ENCODE measurements at places on chromosomes 3 and 15.

GRCh38 chr3:197226179-197226578 is 72.2 kb downstream of the DLG1 start:
- no peak for DNase-seq

DNA sequence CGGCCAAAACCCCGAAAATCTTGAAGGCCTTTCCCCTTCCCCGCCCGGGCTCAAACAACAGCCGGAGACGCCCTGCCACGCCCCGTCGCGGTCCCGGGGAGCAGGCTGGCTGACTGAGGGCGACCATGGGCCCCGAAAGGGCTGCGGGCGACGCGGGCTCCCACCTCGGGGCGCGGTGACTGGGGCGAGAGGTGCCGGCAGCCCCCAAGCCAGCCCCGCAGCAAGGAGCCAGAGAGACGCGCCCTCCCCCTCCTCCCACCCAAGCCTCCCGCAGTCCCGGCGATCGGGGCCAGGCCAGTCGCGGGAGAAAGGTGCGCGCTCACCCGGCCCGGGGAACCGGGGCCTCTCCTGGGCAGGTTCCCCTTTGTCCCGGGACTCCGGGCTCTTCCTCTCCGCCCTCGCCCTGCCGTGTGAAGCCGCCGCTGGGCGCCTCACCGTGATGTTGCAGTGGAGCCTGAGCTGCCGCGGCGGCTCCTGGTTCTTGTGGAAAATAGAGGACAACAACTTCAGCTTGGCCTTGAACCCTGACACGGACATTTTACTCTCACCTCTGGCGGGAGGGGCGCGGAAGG is 30.6 kb upstream of the ZSCAN2 start:
- peak; percentile 66 for DNase-seq

DNA sequence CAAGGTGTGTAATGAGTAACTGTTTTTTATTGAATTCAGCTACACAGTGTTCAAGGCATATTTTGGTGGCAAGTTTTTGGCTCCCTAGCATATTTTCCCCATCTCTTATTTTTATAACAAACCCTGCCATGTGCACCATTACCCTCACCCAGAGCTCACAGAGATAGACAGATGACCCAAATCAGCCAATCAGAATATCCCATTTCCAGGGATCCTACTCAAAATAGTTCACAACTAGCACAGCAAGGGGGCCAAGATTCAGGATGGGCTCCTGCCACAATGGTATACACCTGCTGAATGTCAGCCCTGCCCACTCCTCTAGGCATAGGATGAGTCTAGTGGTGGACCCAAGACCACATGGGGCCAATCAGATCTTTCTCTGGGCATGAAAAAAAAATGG is 78.8 kb upstream of the SETMAR start:
- no peak for DNase-seq

DNA sequence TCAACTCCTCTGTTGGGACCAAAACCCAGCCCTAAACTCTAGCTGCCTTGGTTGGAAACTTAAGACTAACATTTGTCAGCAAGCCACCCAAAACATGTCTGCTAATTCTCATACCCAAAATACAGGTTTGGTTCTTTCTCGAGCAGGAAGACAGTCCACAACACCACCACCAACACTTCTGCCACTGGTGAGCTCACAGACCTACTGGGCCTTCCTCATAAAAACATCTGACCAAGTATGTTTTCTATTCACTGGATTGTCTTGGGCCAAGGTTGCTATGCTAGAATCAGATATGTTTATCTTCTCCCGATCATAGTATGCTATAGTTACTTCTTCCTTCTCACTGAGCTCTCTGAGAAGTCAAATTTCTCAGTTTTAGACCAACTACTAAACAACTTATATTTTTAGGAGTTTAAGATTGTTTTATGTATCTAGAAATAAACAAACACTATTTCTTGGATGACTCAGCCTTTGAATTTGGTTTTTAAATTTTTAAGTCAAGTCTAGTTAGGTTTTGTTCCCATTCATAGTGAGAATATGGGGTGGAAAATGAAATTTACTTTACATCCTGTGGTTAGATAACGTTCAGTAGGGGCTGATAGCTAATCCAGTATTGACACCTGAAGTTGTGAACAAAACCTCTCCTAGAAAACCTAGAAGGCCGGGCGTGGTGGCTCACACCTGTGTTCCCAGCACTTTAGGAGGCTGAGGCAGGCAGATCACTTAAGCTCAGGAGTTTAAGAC is 360.5 kb downstream of the RSL24D1 start:
- DNase-seq = no peak

DNA sequence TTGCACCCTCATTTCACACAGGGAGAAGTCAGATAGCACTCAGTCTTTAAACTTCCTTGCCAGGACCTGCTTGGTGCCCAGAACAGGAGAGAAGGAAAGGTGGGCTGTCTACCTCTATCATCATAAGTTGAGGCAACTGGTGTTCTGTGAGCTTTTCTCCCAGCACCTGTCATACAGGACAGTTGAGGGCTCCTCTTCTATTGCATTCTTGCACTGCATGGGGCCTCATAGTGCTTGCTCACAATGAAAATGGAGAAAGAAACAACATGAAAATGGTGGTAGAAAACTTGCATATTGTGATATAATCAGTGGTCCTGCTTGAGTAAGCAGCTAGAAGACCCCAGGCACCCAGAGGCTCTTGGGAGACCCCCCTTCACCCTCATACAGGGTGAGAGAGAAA is 311.7 kb upstream of the GOLIM4 start:
- DNase-seq = no peak

DNA sequence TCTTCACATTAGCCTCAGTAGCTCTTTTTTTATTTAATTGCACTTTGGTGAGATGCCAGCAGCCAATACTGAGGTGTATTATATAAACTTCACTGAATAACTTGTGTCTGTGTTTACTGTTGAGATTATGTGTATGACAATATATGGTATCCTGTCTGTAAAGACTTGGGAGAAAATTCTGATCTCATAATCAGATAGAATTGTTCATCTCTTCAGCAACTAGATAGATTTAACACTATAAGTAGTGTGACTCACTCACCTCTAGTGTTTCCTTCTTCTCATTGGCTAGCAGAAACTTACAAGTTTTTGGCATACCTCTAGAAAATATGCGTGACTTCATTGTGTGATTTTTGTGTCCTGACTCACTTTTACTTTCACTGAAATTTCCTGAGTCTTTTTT is 67.6 kb upstream of the TGFBR2 start:
- DNase-seq = no peak

DNA sequence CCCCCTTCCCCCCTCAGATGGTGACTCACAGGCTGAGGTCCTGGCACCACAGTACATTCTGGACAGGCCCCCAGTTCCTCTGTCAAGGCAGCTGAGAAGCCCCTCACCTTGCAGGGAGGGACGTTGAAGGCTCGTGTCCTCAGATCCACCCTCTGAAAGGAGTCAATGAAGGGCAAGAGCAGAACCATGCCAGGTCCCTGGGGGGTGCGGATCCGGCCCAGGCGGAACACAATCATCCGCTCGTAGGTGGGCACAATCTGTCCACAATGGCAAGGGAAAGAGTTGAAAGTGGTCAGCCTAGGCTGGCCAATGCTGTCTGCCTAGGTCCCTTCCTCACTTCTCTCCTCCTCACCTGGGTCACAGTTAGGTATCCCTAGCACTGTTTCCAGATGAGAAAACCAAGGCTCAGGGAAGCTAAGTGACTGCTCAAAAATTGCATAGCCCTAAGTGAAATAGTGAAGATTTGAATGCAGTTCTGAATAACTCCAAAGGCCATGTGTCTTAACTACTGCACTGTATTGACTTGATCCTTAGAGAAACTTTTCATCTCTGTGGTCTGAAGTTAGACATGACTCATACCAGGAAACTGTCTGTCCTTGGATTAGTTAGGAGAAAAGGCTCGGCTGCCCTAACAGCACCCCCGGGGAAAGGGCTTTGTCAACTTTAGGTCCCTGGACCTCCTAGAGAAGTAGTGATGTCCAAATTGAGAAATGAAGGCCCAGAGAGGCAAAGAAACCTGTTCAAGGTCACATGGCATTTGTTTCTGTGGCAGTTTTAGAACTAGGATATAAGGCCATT is 2.9 kb downstream of the STOML1 start:
- DNase-seq = no peak

DNA sequence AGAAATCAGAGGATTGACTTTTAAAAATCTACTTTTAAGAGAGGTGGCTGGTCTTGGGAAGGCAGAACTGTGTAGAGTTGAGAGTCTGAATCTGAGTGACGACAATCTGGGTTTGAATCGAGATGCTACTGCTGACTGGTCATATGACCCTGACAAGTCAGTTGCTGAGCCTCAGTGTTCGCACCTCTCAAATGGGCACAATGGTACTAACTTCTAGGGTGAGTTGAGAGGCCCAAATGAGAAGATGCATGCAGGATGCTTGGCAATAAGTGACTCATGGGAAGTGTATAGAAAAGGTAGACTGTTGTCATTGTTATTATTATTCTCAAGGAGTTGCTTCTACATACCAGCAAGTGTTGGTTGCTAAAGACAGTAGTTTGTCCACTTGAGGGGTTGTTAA is 10.3 kb downstream of the CACNA2D3 start:
- DNase-seq = no peak

GRCh38 chr3:128040660-128041059 is 11.6 kb upstream of the SEC61A1 start:
- no peak for DNase-seq

DNA sequence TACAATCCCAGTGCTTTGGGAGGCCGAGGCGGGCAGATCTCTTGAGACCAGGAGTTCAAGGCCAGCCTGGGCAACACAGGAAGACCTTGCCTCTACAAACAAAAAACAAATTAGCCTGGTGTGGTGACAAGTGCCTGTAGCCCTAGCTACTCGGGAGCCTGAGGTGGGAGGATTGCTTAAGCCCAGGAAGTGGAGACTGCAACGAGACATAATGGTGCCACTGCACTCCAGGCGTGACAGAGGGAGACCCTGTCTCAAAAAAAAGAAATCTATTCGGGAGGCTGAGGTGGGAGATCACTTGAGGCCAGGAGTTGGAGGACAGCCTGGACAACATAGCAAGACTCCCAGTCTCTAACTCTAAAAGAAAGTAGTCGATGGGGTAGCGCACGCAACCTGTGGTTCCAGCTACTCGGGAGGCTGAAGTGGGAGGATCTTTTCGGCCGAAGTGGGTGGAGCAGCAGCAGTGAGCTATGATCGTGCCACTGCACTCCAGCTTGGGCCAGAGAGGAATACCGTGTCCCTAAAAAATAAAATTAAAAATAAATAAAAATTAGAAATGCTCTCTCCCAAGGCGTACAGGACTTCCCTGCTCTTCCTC is 775 bp downstream of the C3orf33 start:
- no peak for DNase-seq
